ENCODE measurements at places on chromosomes 4 and X.

GRCh38 chr4:41399231-41399630 is 138.7 kb upstream of the LIMCH1 start:
- DNase-seq, result no peak

GRCh38 chr4:69974631-69975030 is 9.1 kb upstream of the CSN2 start:
- no peak for DNase-seq

GRCh38 chrX:4963432-4963831 is 1250.0 kb upstream of the PRKX start:
- no peak for DNase-seq

DNA sequence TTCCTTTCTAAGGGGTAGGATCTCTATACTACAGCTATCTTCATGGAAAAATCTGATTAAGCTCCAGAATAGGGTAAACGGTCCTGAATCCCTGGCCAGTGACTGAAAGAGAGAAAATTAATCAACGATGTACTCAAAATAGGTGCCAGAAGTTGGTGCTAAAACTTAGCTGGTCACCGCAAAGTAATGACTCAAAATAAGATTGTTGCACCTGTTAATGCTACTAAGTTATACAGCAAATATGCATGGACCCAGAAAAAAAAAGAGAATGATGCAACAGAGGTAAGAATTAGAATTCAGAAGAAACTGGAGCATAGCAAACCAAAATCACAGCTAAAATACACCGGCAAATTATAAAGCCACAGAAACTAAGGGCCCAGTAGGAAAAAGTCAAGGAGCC is 239.7 kb upstream of the FAM241A start:
- DNase-seq, result no peak

DNA sequence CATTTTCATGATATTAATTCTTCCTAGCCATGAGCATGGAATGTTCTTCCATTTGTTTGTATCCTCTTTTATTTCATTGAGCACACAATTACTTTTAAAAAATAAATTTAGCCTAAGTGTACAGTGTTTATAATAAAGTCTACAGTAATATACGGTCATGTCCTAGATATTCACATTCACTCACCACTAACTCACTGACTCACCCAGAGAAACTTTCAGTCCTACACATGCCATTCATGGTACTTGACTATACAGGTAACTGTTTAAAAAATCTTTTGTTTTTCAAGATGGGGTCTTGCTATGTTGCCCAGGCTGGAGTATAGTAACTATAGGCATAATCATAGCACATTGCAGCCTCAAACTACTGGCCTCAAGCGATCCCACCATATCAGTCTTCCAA is 348.1 kb downstream of the RAPGEF2 start:
- DNase-seq, result no peak

DNA sequence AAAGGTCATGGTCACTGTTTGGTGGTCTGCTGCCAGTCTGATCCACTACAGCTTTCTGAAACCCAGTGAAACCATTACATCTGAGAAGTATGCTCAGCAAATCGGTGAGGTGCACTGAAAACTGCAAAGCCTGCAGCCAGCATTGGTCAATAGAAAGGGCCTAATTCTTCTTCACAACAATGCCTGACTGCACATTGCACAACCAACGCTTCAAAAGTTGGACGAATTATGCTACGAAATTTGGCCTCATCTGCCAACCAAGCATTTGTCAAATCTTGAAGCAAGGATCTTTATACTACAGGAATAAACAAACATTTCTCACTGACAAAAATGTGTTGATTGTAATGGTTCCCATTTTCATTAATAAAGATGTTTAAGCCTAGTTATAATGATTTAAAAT is 90.4 kb downstream of the EIF4E start:
- no peak for DNase-seq

GRCh38 chr4:168659741-168660465 is 163.1 kb downstream of the PALLD start:
- no peak for DNase-seq

DNA sequence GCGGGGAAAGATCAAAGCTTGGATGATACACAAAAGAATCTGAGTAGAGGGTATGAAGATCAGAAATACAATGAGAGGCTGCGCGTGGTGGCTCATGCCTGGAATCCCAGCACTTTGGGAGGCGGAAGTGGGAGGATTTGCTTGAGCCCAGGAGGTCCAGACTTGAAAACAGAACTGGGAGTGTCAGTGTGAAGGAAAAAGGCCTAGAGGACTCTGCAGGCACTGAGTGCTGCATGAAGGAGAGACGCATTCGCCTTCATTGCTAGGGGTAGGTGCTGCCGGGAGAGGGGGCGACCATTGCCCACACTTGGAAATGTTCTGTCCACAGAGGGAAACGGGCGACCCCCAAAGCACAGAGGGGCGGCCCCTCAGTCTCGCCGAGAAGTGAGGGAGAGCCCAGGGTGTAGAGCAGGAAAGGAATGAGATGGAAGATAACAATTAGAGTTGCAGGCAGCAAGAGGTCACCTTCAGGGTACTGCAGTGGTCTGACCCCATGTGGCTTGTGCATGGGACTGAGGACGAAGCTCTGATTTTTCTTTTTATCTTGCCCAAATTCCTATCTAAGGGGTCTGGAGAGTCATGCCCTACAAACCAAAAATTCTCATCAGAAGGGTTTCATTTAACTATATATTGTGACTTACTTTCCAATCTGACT is 31.8 kb upstream of the ARSD start:
- no peak for DNase-seq

- no peak for DNase-seq
These were observed 37.6 kb downstream of the TAB3 start for GRCh38 chrX:30851449-30851848.

- DNase-seq, result no peak
These were observed 62.0 kb downstream of the APOOL start for GRCh38 chrX:85065512-85066198.

GRCh38 chr4:140315970-140316369 is 57.5 kb upstream of the SCOC start:
- DNase-seq, result no peak

GRCh38 chrX:136778020-136778419 is 2.7 kb downstream of the ARHGEF6 start:
- DNase-seq, result no peak

GRCh38 chr4:129490516-129490915 is 394.6 kb downstream of the C4orf33 start:
- DNase-seq, result no peak

GRCh38 chr4:12399781-12400180 is 971.1 kb upstream of the HS3ST1 start:
- no peak for DNase-seq

- no peak for DNase-seq
These were observed 379.7 kb downstream of the SPRY1 start for GRCh38 chr4:123776267-123776666.

- no peak for DNase-seq
These were observed 68.6 kb downstream of the PRSS12 start for GRCh38 chr4:118284169-118284568.

DNA sequence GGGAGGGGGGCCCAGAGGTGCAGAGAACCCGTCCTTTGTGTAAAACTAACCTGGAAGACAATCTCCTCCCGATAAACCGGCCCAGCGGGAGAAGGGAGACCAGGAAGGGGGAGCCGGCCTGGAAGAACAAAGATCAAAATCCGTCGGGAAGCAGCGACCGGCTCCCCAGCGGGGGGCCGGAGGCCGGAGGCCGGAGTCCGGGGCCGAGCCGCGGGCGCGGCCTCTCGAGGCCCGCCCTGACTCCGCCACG is 552 bp downstream of the ZDHHC9 start:
- DNase-seq, result no peak

GRCh38 chr4:8078109-8078494 is 80.5 kb downstream of the ABLIM2 start:
- no peak for DNase-seq

DNA sequence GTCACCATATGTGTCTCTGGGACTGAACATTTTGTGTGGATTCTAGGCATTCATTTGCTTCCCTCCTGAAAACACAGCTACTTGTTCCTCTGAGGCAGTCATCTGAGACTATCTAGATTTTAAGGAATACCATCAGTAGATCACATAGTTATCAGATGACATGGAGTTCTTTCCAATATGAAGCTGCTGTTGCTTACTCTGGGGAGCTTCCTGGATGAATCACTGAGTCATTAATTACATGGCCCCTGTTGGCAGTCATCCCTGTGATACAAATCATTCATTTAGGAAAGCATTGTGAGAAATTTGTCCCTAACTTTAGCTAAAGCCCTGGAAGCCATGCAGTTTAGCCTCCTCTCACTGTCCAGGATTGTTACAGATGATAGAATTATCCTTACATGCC is 98.2 kb upstream of the ARSJ start:
- no peak for DNase-seq

GRCh38 chrX:2921750-2922149 is 7.4 kb downstream of the ARSD start:
- no peak for DNase-seq

GRCh38 chrX:154827194-154828015 is 7.1 kb downstream of the SMIM9 start:
- DNase-seq, result no peak

DNA sequence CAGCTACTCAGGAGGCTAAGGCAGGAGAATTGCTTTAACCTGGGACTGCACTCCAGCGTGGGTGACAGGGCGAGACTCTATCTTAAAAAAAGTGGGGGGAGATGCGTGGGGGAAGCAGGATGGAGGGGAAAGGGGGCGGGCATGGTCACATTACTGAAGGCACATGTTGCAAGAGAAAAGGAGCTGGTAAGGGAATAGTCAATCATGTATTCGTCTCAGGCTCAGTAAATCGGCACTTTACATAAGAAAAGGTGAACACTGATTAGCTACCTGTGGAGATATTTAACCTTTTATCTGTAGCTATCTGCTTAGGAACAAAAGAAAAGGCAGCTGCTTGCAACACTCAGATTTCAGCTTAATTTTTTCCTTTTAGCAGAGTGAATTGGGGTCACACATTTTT is 132.5 kb downstream of the PLS3 start:
- DNase-seq, result no peak

DNA sequence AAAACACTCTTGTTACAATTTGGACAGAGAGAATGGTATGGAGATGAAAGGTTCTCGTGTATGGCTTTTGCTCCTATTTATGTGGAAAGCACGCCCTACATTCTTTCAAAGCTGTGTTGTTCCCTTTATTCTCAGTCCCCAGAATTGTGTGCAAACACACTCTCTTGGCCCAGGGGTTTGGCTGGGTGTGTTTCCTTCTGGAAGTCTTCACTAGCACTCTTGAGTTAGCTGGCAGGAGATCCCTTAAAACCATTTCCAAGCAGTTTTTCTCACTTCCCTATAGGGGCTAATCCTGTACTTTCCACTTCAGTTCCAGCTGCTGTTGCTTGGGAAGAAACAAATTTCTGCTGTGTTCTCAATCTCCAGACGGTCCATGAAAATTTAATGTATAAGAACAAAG is 35.1 kb downstream of the FHL1 start:
- DNase-seq, result no peak

DNA sequence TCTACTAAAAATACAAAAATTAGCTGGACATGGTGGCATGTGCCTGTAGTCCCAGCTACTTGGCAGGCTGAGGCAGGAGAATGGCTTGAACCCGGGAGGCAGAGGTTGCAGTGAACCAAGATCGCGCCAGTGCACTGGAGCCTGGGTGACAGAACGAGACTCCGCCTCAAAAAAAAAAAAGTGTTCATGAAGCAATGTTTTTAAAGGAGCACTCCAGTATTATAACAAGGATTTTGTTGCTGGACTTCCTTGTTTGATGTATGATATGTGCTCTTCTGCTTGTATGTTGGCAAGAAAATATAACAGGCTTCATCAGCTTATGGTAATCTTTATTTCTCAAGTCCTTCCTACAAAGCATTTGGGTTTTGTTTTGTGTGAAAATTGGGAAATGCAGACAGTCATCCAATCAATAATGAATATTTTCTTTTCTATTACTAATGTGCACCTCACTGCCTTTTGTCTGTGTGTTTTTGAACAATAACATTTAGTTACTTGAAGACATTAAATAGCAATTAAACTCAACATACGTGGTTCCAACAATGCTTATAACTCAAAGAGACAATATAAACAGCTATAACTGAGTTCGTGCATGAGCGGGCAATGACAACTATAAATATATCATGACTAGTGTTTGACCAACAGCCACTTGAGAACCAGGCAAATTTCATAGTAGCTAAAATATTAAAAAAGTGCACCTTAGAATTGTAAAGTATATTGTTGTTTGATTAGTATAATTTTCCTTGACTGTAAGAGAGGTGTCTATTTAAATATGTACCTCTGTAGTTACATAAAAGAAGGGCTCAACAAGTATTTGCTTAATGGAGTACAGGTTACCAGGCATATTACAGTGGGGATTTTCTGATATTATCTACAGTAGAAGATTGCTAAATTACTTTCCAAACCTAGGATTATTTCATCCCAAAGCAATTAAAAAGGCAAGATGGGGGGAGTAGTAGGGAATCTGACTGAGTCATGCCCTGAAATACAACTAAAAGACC is 210.7 kb downstream of the PPP3CA start:
- no peak for DNase-seq

DNA sequence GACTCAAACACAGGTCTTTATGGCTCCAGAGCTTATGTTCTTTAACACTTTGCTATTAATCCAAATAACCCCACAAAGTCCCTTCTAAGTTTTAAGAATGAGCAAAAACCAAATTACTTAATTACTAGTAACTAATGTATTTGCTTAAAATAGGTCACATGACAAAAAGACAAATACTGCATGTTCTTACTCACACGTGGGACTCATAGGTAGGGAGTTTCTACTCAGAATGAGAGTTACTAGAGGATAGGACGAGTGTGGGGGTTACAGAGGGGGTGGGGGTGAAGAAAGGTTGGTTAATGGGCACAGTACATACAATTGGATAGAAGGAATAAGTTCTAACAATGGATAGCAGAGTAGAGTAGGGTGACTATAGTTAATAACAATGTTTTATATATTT is 5.8 kb downstream of the RPS6KA3 start:
- DNase-seq, result no peak

DNA sequence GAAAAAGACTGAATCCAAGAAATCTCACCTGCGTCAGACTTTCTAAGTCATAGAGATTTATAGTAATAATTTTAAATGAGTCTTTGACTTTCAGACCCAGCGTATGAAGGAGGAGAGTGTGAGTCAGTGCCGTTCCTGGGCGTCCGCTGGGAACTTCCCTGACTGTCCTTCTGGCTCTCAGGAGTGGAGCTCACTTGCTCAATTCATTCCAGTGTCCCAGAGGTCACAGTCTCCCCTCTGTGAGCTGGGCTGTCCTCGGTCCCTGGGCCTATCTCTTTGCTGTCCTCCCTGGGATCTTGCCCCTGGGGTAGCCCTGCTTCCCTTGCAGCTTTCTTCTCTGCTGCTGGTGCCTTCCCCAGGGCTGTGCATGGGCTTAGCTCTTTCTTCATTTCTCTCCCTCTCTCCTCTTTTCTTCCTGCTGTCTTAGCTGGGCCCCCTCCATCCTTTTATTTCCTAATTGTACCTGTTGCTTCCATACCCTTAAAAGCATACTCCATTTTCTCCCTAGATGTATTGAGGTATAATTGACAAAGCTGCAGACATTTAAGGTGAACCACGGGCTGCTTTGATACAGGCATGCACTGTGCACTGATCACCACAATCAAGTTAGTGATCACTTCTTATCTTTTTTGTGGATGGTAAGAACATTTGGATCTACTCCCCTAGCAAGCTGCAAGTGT is 11.6 kb downstream of the SORBS2 start:
- no peak for DNase-seq

GRCh38 chr4:182346675-182347375 is 103.6 kb downstream of the TENM3 start:
- no peak for DNase-seq
